Hematopoietic multipotent progenitor cell treated with erythropoietin and hydrocortisone succinate and interleukin-3 and kit ligand, for 8 days (in vitro differentiated cells): ENCODE measurements at places on chromosomes 5 and 9.

DNA sequence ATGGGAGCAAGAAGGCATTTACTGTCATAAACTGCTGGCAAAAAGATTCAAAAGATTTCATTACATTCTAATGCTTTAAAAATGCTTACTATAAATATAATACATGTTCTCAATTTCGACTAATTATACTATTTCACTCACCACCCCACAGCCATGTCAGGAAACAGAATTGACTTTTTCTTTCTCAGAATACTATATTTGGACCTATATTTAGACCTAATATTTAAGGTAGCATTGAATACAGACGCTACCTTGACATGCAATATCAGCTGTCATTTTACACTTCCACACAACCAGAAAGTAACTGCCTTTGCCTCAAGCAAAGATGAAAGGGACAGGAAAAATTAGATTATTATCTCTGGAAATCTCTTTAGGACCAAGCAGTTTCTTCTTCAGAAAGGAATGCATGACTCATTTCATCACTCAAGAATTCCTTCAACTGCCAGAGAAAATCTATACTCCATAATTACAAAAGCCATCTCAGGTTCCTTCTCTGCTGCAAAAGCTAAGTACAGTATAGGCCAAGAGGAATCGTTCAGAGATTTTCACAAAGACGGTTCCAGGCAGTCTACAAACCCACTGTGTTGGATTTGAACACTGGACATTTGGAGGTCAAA lies 11.8 kb upstream of the UBE2QL1 start:
- DNase-seq, result no peak

DNA sequence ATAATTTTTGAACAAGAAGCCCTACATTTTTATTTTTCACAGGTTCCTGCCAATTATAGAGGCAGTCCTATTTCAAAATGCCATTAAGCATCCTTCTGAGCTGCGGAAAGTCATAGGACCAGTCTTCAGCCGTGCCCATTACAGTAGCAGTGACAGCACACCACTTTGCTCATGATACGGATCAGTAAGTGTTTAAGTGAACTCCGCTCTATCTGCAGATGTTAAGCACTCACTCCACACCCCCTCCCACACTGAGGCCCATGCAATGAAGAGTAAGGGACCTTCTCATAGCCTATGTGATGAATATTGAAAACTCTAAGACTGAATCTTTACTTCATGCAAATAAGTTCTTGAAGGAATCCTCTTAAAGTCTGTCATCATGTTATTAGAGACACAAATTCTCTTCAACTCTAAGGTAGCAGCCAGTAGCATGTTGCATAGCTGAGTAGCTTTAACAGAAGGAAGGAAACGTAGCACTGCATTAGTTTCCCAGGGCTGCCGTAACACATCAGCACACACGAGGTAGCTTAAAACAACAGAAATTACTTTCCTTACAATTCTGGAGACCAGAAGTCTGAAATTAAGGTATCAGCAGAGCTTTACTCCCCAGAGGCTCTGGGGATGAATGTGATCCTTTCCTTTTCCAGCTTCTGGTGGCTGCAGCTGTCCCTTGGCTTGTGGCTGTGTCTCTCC lies 20.3 kb upstream of the TAF11L2 start:
- no peak for DNase-seq

GRCh38 chr5:83956386-83956785 lies 235.7 kb upstream of the HAPLN1 start:
- DNase-seq, result no peak

GRCh38 chr9:127526655-127527559 lies 75.6 kb downstream of the LRSAM1 start:
- no peak for DNase-seq

DNA sequence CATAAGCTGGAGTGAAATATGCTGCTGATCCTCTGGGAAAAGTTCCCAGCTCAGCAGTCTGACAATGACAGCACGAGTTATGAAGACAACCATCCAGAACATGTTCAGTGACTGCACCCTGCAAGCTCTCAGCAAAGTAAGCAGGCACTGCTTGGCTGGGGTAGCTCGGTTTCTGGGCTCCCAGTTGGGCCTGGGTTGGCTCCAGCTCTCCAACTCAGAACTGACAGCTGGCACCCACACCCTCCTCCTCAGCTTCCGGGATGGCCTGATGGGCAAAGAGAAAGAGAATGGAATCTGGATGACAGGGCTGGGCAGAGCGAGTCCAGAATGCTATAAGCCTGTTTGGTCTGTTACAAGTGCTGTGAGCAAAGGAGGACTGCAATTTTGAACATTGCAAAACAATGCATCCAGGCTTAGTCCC lies 185.0 kb downstream of the CSNK1G3 start:
- DNase-seq, result no peak

- no peak for DNase-seq
Observed at GRCh38 chr5:143188692-143189091, 214.8 kb downstream of the NR3C1 start.

DNA sequence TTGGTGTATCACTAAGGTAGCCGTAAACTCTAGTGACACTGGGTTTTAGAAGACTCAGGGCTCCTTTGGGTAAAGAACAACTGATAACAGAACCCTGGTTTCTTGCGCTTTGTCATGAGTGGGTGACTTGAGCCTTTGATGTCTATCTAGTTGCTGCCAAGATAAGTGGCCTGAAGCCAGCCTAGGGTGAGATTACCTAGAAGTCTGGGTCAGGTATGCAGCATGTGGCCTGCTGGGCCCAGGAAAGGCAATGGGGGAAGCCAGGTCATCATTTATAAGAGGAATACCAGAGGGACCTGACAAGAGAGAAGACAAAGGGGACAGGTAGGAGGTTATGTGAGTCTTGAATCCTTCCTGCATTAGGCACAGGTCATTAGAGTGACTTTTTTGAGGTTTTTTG lies 23.2 kb upstream of the GARNL3 start:
- DNase-seq, result no peak

GRCh38 chr9:136021872-136022681 lies 60.9 kb upstream of the UBAC1 start:
- no peak for DNase-seq

DNA sequence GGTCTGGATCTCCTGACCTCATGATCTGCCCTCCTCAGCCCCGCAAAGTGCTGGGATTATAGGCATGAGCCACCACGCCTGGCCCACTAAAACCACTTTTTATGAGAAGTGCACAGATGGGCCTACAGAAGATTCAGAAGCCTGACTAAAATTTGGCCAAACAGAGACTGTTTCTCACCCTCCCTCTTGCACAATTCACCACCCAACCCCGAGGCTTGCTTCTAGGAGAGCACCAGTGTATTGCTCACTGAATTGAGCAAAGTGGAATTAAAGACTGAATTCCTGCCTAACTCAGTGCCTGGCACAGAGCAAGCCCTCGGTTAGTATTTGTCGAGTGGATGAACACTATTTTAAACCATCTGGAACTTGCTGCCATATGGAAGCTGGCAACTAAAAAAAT lies 3.4 kb upstream of the DCTN4 start:
- no peak for DNase-seq

DNA sequence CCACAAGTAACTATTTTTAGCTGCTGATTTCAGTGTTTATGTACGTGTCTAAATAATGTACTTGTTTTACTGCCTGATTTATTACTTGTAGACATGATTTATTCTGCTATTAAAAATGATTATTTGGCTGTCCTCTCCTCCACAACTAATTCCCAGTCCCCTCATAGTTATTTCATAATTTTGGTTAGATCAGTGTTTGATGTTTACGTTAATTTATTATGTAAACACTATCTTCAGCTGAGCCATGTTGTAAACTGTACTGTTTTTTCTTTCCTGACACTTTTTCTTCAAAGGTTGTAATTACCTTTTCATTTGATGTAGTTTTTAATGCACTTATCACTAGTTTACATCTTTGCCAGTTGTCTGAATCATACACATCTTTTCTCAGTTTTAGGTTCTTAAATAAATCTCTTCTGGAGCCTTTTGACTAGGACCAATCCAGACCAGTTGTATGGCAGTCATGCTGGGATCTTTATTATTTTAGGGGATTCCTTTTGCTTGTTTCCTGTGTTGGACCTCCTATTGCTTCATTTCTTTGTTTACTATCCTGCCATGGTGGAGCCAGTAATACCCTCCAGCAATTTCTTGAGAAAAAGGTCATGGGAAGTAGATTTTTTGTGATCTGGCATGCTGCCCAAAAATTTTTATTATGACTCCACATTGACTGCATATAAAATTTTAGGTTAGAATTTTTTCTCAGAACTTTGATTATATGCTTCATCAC lies 16.1 kb downstream of the AP3S1 start:
- DNase-seq, result no peak

GRCh38 chr5:119323601-119324000 lies 32.2 kb upstream of the TNFAIP8 start:
- peak; percentile 45 for DNase-seq

DNA sequence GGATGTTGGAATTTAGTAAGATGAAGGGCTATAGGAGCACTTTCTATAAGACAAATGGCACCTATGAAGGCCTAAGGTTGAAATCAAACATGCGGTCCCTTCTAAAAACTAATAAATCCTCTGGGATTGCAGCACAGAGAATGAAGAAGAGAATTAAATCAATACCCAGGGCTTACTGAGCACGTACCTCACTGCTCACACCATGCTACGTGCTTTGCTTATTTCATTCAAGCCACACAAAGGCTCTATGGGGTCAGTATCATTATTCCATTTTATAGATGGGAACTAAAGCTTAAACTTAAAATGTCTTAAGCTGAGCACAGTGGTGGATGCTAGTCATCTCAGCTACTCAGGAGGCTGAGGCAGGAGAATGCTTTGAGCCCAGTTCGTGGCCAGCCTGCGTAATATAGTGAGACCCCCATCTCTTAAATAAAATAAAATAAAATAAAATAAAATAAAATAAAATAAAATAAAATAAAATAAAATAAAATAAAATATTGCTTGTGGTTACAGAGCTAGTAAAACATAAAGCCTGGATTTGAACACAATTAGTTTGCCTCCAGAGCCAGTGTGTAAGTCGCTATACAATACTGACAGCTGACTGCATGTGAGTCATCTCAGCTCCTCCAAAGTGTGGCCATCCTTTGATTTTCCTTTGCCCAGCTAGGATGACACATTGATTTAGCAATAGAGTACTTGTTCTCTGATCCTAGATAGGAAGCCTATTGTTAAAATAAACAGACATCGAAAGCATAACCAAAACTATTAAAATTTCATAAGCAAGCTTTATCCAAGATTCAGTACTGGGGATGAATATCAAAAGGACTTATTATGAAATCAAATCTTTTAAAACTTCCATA lies 20.9 kb upstream of the DPYSL3 start:
- DNase-seq, result no peak

DNA sequence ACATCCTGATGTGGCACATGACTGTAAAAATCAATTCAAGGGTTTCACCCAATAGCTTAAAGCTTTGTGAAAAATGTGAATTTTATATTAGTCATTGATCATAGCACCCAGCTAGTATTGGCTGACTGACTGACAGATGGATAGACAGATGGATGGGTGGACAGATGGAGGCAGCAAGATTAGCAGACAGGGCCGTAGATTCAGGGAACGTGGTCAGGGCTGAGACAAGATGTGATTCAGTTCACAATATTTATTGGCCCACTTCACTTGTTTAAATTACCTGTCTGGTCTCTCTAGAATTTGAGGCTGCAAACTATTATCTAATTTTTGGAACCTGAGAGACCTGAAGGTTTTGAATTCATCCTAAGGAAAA lies 12.0 kb upstream of the PCSK5 start:
- no peak for DNase-seq

DNA sequence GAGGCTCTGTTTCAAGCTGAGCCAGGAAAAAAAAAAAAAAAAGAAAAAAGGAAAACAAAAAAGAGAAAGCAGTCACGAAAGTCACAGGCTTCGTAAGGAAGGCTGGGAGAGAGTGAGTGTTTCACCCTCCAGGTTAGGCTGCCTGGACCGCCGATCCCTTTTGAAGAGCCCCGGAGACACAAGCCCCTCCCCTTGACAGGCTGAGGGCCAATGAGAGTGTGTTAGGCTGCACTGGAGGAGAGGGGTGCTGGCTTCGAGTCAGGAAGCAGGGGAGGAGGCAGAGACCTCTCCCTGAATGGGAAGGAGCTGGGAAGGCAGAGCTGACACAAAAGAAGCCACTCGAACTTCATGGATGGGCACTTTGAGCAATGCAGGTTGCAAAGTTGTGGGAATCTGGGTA lies at the start of gene NMUR2:
TSS of gene NMUR2 (minus strand) at position 135 of the 400 bp plus-strand sequence. CDS start 166 bp downstream, outside the sequence.
- DNase-seq, result no peak

DNA sequence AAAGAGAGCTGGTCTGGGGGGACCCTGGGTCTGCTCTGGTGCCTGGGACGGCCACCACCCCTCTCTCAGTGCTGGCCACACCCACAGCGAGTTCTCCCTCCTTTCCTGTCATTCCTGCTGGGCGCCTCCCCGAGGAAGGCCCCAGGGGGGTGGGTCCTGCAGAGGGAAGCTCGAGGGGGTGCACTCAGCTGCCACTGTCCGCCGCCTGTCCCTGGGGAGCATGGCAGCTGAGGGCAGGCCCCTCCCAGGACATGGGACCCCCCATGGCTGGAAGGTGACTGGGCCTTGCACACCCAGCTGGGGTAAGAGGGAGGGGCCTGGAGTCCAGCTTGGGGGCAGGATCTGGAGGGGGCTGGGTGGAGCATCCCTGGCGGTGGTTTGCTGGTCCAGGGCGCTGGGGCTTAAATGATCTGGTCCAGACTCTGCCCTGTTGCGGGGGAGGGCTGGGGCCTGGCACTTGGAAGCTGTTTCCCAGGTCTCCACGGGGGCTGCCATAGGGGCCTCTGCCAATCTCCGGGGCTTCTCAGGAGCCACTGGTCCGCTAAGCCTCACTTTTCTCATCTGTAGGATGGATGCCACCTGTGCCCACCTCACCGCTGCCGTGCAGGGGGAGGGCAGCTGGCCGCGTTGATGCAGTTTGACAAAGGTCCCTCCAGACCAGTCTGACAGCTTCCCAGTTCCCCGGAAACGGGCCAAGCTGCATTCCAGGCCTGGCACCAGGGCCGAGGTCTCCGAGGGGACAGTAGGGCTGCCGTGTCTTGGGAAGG lies 6.0 kb upstream of the SLC2A6 start:
- no peak for DNase-seq

GRCh38 chr5:173717959-173718358 lies 101.5 kb upstream of the BOD1 start:
- DNase-seq, result no peak

- no peak for DNase-seq
Observed at GRCh38 chr5:54563083-54563761, 45.7 kb downstream of the SNX18 start.

GRCh38 chr5:177468329-177468684 lies 5.1 kb downstream of the DBN1 start:
- no peak for DNase-seq

DNA sequence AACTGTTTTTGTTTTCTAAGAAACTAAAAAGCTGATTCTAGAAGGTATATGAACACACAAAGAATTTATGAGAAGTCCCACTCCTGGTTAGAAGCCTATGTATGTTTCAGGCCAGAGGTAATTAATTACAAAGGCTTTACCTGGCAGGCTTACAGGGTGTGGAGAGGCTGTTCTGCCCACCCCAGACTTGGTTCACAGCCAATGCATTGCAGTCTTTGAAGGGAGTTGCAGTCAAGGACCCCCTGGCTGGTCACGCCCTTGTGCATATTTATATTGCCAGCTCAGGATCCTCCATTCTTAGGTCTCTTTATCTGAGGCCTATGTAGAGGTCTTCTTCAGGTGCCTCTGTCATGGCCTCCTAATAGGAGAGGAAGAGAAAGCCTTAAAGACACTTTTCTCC lies 13.6 kb upstream of the PRSS3 start:
- no peak for DNase-seq
